Fibroblast of skin of scalp (primary cell): ENCODE measurements at places on chromosomes 12 and 14.

DNA sequence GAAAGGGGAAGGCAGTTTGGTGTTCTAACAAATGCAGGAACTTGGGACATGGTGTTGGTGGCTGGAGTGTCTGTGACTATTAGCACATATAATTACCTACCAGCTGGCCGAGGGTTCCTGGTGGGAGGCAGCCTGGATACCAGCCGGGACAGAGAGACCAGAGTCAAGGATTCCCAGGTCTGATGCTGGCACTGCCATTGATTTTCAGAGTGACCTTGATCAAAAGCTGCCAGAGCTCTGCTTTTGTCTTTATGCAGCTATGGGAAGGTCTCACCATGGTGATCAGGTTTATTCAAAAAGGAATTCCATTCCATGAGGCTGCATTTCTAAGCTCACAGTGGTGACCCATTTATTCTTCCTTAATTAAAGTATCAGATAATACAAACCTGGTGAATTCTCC lies 101.0 kb upstream of the PWP1 start:
- no peak for DNase-seq

- no peak for DNase-seq
Measured at GRCh38 chr14:91755570-91756295, 23.8 kb upstream of the CATSPERB start.

- no peak for DNase-seq
Measured at GRCh38 chr12:4293966-4294505, 20.5 kb downstream of the CCND2 start.

DNA sequence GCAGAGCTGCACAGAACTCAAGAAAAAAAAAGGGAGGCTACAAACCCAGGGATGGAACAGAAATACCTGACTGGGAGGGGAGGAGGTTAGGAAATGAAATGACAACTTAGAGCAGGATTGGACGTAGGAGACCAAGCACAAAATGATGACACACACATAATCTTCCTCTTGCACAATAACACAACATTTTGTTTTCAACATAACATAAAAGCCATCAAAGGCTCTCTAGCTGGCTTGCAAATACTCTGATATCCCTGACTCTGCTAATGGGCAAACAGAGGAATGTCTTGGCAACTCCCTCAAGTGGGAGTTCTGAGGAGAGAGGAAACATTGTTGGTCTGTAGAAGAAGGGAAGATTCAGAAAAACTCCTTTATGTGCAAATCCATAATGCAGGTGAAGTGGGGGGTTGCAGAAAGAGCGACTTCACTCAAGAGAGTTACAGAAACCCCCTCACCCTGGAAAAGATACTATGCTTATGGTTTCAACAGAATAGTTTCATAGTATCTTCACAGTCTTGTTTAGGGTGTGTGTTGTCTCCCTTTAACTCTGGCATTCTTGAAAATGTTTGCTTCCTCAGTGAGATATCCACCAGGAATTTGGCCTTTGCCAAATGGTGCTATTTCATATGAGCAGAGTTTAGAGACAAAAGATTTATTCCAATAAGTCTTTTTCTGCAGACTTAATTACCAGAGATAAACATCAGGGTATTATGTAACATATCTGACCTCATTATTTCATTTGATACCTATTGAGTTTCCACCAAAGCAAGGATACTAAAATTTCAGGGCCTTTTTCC lies 43.8 kb upstream of the LTBP2 start:
- peak; percentile 71 for DNase-seq

GRCh38 chr12:89733579-89734201 lies 25.1 kb upstream of the ATP2B1 start:
- DNase-seq = peak; percentile 92

- no peak for DNase-seq
Measured at GRCh38 chr14:24705840-24706239, 71.8 kb upstream of the GZMB start.

- DNase-seq = no peak
Measured at GRCh38 chr12:11457996-11458645, 62.8 kb upstream of the PRB2 start.

DNA sequence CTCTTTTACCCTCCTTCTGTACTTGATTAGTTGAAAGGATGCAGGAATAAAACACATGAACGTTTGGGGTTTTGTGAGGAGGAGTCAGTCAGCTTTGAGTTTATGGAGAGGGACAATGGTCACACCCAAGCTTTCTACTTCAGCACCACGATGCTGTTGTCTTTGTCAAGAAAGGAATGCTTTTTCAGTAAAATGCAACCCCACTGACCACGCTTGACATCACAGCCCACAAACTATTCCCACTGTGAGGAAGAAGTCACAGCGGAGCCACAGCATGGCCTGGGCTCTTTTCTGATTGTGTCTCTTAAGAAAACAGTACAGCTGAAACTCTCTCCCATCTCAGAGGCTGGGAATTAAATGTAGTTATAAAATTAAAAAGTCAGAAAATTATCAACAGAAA lies 135.2 kb downstream of the APAF1 start:
- DNase-seq = peak; percentile 40

GRCh38 chr14:67875175-67876006 lies 55.8 kb downstream of the RAD51B start:
- no peak for DNase-seq

GRCh38 chr14:100304825-100305323 lies 1.4 kb downstream of the SLC25A29 start:
- peak; percentile 18 for DNase-seq

- DNase-seq = peak; percentile 30
Measured at GRCh38 chr12:122423258-122424165, 1.0 kb upstream of the CLIP1 start.
